ENCODE measurements at places on chromosomes 3 and 15.
A peak's percentile ranks its signal among the peaks of the same experiment; 100 is the strongest.

GRCh38 chr3:144499001-144499930, 527.6 kb downstream of the DIPK2A start:
- DNase-seq = no peak

DNA sequence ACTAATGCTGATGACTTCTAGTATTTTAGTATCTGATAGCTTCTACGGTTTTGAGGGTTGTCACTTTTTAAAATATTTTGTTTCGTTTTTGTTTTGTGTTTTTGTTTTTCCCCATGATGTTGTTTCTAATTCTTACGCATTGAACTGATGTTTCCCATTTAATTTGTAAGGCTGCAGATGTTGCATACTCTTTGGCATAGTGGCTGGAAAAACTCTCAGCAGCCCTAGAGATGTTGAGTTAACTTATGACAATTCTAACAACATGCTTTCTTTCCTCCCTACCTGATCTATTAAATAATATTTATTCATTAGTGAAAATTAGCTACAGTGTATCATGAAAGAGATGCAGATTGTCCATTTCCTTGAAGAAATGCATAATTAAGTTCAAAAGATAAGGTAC, 559.3 kb upstream of the GRM7 start:
- DNase-seq = no peak

DNA sequence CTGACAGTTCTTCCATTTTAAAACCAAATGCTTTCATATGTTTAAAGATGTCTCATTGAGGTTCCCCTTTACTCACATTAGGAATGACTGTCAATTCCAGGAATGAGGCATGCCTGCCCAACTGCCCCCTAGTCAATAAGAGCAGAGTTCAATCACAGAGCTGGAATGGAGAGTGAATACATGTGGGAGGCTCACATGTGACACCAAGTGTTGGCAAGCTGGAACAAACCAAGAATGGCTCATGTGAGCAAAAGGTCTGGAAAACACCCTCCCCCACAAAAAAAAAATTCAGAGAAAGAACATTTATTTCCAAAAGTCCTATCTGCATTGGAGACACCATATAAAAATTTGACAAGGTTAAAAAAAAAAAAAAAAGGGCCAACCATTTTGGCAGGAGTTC, 3.7 kb downstream of the PBRM1 start:
- no peak for DNase-seq

DNA sequence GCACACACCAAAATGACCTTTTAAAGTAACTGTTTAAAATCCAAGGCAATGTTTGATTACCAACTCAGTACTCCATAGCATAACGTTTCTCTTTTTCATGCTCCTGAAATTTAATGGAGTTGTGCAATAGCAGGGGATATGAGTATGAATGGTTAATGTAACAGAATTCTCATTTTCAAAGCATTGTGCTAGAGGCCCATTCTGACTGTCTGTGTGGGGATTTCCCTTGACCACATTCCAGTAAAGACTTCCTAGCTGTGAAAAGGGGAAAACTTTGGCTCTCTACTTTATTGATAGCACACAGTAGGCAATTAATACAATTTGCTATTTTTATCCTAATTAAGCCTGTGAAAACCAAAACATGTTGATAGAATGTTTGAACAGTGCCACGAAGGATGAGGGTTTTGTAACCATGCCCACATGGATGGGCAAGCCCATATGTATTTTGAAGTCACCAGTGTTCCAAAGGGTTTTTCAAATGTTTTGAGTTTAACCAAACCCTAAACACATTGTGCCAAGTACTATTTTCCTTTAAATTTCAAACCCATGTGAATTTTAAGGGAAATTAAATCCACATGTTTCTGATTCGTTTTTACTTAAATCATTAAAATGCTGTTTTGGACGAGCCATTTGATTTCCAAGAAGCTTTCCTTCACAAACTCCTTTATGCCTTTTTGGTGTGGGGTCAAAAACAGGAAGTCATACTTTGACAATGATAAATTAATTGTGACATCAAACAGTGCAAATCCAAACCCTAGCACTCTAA, 261.2 kb downstream of the SHOX2 start:
- no peak for DNase-seq

GRCh38 chr3:105996781-105997180, 128.0 kb upstream of the CBLB start:
- no peak for DNase-seq

GRCh38 chr3:128489674-128489926, 3.4 kb downstream of the GATA2 start:
- DNase-seq = no peak

- DNase-seq = no peak
Measured at GRCh38 chr15:67107014-67107812, 41.8 kb downstream of the SMAD3 start.

DNA sequence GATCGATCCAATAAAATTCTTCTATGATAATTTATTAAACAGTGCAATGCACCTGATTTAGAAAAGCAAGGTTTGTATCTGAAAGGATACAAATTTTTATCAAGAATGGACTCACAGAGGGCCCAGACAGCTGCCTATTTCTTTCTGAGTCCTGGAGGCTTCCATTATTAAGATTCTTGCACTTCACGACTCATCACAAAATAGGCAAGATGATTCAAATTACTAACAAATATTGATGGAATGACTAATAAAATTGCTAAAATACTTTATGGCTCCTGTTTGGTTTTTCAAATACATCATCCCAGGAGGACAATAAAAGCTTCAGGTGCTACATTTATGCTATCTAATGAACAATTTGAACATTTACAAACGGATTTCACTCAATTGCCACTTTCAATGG, 483.0 kb upstream of the AGTR1 start:
- DNase-seq = no peak

- no peak for DNase-seq
Measured at GRCh38 chr3:13318626-13319470, 101.3 kb downstream of the NUP210 start.

GRCh38 chr3:23324745-23325144, 121.6 kb downstream of the UBE2E2 start:
- DNase-seq = no peak

GRCh38 chr15:80948651-80949292, 40.8 kb downstream of the MESD start:
- no peak for DNase-seq

GRCh38 chr15:25717457-25718168, 145.5 kb downstream of the ATP10A start:
- no peak for DNase-seq

DNA sequence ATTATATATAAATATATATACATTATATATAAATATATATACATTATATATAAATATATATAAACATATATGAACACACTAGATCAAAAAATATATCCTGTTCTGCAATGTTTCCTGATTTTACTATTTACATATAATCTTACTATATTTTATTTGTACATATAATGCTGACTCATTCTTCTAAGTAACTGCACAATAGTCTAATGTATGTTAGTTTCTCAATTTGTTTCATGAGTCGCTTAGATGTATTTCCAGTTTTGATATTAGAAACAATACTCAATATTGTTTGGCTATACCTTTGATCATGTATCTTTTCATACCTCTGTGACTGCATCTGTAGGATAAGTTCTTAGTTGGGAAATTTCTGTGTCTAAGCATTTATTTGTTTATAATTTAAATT, 669.9 kb upstream of the CCDC54 start:
- DNase-seq = no peak

GRCh38 chr3:185757176-185757575, 67.7 kb downstream of the IGF2BP2 start:
- DNase-seq = no peak

DNA sequence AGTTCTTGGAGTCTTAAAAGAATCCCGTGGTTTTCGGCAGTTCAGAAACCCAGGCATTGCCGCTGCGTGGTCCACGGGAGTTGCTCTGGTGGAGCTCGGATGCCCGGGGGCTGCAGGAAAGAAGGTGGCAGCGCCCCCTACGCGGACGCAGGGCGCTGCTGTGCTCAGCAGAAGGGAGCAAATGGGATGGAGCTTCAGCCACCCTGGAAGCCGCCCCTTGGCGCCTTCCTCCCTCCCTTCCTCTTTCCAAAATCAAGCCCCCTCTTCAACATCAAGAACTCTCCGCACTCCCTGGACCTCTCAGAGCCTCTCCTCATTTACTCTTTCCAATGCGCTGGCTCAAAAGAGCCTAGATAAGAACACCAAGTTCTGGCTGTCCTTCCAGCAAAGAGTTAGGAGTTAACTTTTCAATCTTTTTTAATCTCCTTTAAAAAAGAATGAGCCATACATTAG, 880 bp upstream of the CHRNA7 start:
- DNase-seq = peak; percentile 58

DNA sequence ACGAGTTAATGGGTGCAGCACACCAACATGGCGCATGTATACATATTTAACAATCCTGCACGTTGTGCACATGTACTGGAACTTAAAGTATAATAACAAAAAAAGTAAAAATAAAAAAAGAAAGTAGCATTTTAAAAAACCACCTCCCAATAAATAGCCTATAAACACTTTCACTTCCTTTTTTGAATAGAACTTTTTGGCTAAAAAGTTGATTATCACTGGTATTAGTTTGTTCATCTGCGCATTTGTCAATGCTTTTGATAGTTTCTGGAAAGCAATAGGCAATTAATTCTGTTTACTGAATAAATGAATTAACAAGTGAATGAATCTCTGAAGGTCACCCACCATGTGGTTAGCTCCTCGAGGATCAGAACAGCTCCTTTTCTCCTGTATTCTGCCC, 179.9 kb downstream of the SLC9A9 start:
- no peak for DNase-seq

GRCh38 chr3:56939834-56940233, 120.6 kb upstream of the SPATA12 start:
- no peak for DNase-seq

GRCh38 chr3:133469140-133469731, 69.4 kb downstream of the BFSP2 start:
- no peak for DNase-seq

- no peak for DNase-seq
Measured at GRCh38 chr3:50649451-50649931, 25.2 kb upstream of the DOCK3 start.

GRCh38 chr3:177358977-177359592, 161.8 kb upstream of the TBL1XR1 start:
- DNase-seq = peak; percentile 59

DNA sequence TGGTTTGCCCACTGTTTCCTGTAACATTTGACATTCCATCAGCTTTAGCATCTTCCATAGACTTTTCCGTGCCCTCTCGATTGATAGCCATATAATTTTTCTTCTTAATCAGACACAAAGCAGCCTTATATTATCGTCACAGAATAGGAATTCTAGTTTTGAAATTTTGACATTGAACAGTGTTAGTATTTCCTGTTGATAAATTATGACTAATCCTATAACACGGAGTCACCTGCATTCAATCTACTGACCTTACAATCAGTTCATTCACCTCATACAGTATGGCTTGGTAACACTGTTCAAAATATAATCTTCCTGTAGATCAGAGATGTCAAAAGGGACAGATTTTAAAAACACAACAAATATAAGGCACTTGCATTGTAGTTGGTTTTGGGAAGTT, 423.7 kb downstream of the C3orf38 start:
- no peak for DNase-seq

GRCh38 chr3:69866988-69867720, 127.9 kb downstream of the MITF start:
- DNase-seq = no peak

- no peak for DNase-seq
Measured at GRCh38 chr3:15579051-15579450, 22.3 kb downstream of the HACL1 start.

GRCh38 chr3:23653647-23654525, 151.9 kb upstream of the UBE2E1 start:
- no peak for DNase-seq

DNA sequence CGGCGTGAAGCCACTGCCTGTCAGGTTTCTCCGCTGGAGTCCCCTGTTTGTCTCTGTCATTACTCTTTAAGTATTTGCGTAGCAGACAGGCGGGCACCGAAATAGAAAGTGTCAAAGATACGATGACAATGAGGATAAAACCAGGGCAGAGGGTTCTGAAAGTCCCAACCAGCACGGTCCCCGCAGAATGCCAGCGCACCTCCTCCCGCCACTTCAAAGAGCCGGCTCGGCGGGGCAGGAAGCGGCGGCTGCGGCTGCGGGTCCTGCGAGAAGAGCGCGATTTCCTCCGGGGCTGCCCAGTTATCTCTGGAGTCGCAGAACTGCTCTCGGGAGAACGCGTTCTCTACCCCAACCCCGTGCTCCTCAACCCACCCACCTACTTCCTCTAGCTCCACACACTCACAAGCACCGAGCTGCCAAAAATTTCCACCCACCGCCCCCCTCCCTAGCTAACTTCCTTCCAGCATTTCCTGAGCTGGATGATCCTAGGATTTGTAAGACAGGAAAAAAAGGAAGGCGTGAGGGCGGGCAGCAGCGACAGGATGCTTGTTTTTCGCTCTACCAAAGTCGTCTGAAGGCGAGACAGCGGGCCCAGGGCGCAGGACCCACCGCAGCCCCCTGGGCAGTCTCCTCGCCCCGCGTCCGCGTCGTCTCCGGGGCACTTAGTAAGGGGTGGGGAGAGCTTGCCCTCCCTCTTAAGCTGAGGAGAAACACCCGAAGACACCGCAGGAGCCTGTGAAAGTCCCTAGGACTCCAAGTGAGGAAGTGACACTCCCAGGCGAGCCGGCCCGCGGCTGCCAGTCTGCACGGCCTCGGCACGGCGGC, at the start of gene ARHGAP31:
ARHGAP31 (plus strand) TSS at position 513 of the 825 bp plus-strand sequence. CDS start 522 bp downstream, outside the sequence.
- DNase-seq = peak; percentile 35

GRCh38 chr15:79209690-79210089, 72.8 kb upstream of the ANKRD34C start:
- DNase-seq = no peak

DNA sequence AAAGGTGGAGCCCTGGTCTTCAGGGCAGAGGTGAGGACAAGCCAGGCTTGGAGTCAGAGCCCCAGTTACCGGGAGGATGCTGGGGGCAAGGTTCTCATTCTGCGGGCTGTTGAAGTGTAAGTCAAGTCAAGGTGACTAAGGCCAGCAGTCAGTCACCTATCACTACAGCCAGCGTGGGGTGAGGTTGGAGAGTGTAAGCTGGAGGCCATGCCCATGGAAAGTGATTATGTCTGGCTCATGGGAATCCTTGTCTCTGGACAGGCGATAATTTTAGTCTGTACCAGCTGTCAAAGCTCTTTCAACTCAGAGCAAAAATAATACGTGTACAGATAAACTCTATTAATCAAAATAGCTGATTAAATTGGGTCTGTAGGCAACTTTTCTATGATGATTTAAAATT, 143.1 kb downstream of the NR2F2 start:
- no peak for DNase-seq

DNA sequence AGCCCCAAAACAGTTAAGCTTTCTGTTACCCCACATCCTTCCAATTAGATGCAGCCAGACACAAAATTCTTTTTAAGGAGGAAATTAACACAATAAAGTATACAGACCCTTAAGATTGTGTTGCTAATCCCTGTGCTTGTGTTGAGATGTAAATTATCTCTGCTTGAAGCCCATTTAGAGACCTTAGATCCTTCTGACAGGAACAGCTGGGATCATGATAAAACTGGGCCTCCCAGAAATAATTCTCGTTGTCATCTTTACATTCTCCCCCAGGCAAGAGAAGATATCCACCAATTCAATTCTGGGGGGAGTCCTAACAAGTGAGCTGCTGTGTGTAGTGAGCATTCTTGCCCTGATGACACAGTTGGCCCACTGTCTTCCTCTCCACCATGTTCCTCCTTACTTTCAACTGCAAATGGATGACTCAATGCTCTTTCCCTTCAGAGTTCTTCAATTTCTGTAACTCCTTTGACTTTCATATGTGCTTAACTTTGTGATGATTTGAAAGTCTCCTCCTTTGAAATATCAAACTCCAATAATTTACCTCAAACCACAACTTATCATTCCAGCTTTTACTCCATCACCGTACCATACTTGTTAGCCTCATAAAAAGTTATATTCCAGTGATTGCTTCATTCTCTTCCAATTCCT, 186.6 kb downstream of the RAP2B start:
- no peak for DNase-seq

- DNase-seq = no peak
Measured at GRCh38 chr3:130757611-130758150, 11.1 kb upstream of the PIK3R4 start.
